ENCODE measurements at places on chromosomes 3 and 15.
A peak's percentile ranks its signal among the peaks of the same experiment; 100 is the strongest.

GRCh38 chr3:65953301-65953812, 85.4 kb downstream of the MAGI1 start:
- peak; percentile 89 for DNase-seq

GRCh38 chr15:45320581-45321205, 57.7 kb downstream of the GATM start:
- DNase-seq, result no peak

DNA sequence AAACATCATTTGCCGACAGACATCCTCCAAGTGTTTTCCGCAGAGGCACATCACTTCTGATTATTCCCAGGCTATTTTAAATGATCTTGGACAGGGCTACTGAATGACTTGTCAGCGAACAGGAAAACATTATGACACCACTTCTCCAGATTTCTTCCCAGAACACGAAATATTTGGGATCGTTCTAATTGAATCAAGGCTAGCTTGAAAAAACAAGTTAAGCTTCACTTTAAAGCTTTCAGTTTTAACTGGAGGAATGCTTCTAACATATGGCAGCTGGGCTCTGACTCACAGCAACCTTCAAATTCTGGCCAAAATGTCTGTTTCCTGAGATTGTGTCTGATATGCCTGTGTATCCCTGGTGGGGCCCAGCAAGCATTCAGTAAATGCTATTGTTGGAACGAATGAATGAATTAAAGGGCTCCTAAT, 127.0 kb upstream of the ICE2 start:
- DNase-seq, result no peak

DNA sequence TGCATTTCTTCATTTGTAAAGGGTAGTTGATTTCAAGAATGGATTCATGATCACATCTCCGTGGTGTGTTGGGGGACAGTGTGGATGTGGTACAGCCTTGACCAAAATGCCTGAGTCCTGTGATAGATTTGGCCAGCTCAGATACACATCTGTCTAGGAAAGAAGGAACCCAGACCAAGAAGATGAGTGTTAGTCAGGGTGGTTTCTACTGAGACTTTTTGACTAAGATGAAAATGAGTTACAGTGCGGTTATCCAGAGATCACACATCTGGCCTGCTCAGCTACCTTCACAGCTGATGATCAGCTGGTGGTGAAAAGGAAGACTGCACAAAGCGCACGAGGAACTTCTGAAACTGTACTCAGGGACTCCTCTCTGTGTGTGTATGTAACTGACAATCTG, 68.0 kb downstream of the FNDC3B start:
- no peak for DNase-seq

GRCh38 chr15:39597751-39598185, 16.9 kb downstream of the THBS1 start:
- no peak for DNase-seq

DNA sequence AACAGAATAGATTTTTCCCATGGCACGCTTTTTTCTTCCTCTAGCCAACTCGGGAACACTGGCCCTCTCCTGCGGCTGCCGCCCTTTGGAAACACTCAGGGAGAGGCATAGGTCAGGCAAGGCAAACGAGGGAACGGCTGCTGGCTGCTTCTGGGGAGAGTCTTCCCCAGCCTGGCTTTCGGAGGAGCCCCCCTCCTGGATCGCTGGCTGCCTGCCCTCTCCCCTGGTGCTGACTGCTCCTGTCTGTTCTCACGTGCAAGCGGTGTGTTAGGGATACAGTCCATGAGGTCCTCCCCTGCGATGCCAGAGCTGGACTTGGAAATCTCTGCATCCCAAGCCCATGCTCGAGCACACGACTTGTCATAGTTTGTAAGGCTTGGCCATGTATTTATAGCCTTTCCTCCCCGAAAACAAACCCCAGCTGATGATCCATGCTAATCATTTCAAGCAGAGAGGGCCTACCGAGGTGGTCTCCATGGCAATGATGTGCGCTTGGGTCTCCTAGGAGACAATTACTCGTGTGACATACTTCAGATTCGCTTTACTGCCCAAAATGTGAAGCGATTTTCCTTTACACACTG, 315.6 kb upstream of the ATP10A start:
- DNase-seq, result no peak
